ENCODE measurements at places on chromosomes 2 and 18. TPM values are rescaled to one million over a fixed set of nuclear protein-coding genes. Genes with fewer than 3 reads are reported as not detected.

DNA sequence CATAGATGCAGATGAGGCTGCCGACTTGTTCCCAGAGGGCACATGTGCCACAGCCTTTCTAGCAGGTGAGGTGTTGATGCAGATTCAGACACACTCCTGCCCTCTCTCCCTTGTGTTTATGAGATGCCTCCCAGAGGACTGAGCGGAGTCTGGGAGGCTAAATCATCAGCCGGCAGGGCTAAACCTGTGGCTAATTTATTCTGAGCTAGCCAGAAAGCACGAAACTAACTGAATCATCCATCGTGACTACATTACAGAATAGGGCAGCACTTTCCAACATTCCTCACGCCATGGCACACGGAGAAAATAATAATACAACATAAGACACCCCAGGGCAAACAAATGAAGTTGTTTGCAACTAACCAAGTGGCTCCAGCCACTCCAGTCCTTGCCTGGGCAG lies 101.7 kb upstream of the FZD7 start:
- no peak for DNase-seq

GRCh38 chr2:83221258-83221657 lies 1237.8 kb downstream of the SUCLG1 start:
- DNase-seq: no peak

Gene ALLC
- total RNA-seq: not detected

GRCh38 chr2:153595939-153596338 lies 117.4 kb upstream of the RPRM start:
- no peak for DNase-seq

GRCh38 chr18:7234091-7234490 lies 3.2 kb downstream of the LRRC30 start:
- DNase-seq: no peak

All from K562 (cell line).